ENCODE measurements at places on chromosomes 16 and 17.

DNA sequence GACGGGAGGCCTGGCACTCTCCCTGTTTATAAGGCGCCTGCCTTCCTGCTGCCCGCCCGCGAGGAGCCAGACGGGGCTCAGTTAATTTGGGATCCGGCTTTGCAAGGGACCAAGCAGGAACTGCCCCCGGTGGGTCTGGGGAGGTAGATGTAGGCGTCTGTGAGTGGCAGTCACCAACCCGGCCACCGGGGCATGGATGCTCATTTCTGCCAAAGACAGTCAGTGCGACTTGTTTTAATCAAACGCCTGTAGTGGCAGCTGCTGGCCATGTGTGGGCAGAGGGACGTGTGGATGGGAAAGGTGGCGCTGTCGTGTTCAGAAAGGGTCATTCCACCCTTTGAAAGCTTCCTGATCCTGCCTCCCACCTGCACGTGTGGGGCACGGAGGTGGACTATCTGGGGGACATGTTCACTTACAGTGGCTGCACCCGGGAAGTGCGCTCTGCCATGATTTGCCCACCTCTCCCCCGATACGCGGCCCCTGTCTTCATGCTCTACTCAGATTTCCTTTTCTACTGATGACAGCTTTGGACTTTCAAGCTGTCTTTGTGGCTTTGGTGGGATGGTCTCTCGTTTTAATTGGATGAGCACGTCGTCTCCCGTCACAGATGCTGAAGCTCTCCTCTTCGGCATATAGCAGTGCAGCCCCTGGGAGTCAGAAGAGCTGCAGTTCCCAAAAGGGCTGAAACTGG, 60.3 kb upstream of the CIBAR2 start:
- no peak for DNase-seq

- no peak for DNase-seq
Measured at GRCh38 chr17:55996826-55997225, 156.4 kb upstream of the ANKFN1 start.

DNA sequence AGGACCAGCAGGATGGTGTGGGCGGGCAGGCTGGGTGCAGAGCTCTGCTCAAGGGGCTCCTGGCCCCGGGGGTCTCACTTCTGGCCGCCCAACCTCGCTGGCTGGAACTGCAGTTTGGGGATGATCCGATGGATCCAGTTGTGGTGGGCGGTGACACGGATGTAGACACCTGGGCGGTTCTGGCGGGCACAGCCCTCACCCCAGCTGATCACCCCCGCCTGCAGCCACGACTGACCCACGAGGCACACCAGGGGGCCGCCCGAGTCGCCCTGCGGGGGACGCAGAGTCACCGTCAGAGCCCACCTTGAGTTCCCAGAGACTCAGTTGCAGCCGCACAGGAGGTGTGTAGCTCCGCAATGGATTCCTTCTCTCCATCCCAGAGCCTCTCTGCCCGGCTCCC, 7.5 kb downstream of the PRSS27 start:
- no peak for DNase-seq

DNA sequence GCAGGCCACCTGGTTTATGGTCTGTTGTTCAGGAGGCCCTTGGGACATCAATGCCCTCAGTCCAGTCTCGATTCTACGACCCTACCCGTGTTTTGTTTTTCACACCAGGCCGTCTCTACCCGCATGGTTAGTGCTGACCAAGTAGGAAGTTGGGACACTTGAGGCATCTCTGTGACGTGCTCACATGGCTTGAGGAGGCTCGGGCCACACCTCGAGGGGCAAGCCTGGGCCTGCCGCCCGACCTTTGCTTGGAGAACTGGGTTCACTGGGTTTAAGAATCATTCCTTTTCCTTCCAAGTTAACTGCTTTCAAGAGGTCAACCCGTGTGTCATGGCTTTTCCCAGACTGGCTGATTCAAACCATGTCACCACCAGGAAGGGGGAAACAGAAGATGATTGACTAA, 86.8 kb downstream of the CMIP start:
- DNase-seq: no peak

DNA sequence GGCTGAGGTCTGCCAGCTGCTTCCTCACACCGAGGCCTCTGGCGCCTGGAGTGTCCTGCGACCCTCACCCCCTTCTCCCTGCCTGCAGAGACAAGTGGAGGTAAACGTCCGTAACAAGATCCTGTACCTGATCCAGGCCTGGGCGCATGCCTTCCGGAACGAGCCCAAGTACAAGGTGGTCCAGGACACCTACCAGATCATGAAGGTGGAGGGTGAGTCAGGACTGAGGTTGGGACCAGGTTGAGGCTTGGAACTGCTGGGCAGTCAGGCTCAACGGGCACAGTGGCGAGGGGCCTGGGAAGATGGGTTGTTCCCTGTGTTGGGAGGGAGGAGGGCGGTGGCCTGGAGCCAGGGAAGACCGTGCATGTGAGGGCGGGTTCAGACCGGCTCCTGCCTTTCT, 4.8 kb downstream of the HGS start:
- DNase-seq: no peak

- no peak for DNase-seq
Measured at GRCh38 chr16:66528294-66528693, 21.6 kb downstream of the TK2 start.

- DNase-seq: no peak
Measured at GRCh38 chr16:23867566-23867965, 31.8 kb downstream of the PRKCB start.

- DNase-seq: no peak
Measured at GRCh38 chr16:57229079-57229478, 16.0 kb upstream of the ARL2BP start.

GRCh38 chr16:50265260-50265659, 1.1 kb upstream of the ADCY7 start:
- DNase-seq: peak; percentile 11

GRCh38 chr17:58302171-58302918, 21.6 kb upstream of the MPO start:
- no peak for DNase-seq

DNA sequence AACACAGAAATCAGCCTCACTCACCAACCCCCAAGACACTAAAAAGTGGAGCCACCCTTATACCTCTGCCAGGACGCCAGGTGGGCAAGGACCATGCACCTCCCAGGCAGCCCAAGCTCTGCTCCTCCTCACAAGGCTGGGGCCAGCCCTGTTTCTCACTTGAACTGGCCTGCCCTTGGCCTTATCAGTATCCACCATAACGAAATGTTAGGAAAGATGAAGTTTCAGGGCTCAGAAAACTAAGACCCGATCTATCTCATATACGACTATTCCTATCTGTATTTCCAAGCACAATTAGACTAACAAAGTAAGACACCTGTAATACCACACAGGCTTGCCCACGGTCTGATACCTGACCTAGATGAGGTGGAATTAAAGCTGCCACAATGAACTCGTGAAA, 6.9 kb downstream of the FBXO31 start:
- no peak for DNase-seq

- no peak for DNase-seq
Measured at GRCh38 chr17:42474276-42474675, 15.6 kb downstream of the ATP6V0A1 start.

DNA sequence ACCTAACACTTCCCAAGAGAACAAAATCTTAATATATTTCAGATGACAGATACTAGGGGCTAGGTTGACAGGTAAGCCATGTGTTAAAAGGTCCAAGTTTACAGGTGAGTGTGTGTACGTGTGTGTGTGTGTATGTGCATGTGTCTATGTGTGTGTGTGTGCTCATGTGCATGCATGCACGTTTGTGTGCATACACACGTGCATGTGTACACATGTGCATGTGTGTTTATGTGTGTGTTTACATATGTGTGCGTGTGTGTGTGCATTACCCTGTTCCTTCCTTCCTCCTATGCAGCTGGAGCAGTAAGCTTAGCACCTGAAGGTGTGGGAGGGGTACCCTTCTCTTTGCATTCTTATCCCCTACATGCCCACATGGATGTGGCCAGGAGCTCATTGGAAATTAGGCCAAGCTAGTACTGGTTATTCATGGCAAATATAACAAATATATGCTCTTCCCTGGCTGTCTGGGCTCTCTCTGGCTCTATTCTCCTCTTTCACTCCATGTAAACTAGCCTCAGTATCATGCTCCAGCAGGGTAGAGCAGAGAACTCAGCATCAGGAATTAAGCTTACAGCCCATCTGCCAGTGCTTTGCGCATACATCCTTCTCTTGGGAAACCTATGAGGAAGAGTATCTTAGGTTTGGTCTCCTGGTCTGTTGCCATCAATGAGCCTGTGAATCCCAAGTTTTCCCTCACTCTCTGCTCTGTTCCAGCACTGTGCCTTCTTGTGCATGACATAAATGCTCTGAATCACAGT, 258.0 kb upstream of the MYOCD start:
- DNase-seq: no peak

GRCh38 chr16:48157794-48158193, 2.0 kb upstream of the ABCC12 start:
- no peak for DNase-seq

- no peak for DNase-seq
Measured at GRCh38 chr17:47207143-47208067, 1.7 kb upstream of the MYL4 start.

- DNase-seq: no peak
Measured at GRCh38 chr17:67633751-67634211, 84.0 kb upstream of the NOL11 start.

DNA sequence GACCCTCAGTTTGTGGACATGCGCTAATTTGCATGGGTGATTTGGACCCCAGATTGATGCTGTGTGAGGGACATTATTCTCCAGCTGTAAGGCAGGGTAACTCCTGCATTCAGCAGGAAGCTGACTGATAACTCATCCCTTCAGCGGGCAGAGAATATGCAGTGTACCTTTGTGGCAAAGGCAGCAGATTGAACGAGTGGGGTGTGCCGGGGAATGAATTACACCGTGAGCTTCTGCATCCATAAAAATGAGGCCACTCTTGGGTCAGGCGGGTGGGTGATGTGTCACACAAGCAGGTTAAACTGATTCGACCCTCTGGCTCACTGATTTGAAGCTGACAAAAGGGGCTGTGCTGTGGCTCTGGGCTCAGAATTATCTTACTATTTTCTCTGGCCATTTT, 128.9 kb upstream of the PMFBP1 start:
- no peak for DNase-seq

- DNase-seq: no peak
Measured at GRCh38 chr16:88706965-88707826, 893 bp downstream of the CTU2 start.

DNA sequence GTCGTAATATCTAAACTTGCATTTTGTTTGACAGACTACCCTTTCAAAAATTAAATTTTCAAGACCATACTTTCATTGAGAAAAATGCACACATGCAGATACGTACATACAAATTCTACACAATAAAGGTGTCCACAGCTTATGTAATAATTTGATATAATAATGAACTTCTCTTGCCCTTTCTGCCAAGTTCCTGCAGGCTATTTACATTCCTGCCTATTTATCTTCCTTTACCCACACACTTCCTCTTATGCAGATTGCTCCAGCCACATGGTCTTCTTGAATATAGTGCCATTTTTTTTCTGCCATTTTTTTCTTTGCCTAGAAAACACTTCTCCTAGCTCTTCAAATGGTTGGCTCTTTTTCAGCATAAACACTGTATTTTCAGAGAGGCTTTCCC, 826.9 kb upstream of the CDH8 start:
- DNase-seq: no peak

- DNase-seq: no peak
Measured at GRCh38 chr16:84881702-84882521, 62.1 kb downstream of the CRISPLD2 start.

GRCh38 chr17:6233856-6234255, 163.7 kb downstream of the WSCD1 start:
- DNase-seq: no peak

DNA sequence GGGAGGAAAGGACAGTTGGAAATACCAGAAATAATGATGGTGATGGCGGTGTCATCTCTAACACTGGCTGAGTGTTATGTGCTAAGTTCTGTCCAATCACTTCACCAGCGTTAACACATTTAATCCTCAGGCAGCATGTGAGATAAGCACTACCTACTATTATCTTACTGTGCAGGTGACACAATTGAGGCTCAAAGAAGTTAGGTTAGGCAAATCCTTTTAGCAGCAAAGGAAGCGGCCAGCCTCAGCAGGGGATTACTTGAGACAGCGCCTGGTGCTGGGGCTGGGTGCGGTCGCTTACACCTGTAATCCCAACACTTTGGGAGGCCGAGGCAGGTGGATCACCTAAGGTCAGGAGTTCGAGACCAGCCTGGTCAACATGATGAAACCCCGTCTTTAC, 18.7 kb upstream of the DHX8 start:
- no peak for DNase-seq

All from NCI-H446 (cell line).